Skeletal muscle cell (primary cell): ENCODE measurements at places on chromosomes 4 and X.

- no peak for DNase-seq
Measured at GRCh38 chr4:116668190-116668589, 417.2 kb downstream of the TRAM1L1 start.

- DNase-seq = no peak
Measured at GRCh38 chrX:132482632-132483031, 6.2 kb downstream of the MBNL3 start.

DNA sequence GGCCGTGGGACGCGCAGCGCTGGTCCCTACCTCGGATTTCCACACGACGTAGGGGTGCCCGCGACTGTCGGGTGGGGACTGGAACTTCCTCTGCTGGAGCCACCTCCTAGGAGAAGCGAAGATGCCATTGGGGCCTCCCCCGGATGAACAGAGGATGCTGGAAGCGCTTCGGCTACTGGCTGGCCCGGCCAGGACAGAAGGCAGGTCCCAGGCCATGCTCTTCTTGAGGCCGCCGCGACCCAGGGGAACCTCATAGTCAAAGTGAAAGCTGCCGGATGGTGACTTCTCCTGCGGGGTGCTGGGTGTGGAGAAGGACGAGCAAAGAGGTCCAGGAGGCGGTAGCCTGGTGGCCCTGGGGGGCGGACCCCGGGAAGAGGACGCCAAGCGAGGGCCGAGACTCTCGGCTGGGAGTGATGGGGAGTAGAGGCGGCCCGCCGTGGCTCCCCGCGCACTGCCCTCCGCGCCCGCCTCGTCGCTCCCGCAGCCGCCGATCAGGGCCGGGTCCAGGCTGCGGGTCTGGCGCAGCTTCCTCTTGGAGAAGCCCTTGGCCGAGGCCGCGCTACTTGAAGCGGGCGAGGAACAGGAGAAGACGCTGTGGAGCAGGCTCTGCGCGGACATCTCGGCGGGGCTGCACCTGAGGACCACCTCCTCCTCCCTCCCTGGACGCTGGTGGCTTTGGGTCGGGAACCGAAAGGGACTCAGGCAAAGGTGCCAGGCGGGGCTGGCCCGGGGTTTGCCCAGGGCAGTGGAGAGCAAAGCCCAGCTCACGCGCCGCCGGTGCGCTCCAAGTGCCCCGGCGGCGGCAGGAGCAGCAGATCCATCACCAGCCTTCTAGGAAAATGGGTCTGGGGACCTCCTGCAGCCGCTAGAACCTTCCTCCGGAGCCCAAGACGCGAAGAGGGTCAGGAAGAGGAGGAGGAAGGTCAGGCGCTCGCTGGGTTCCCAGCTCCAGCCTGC, 1.2 kb downstream of the ARHGAP6 start:
- no peak for DNase-seq

- DNase-seq = no peak
Measured at GRCh38 chr4:4729206-4729605, 130.3 kb upstream of the MSX1 start.

DNA sequence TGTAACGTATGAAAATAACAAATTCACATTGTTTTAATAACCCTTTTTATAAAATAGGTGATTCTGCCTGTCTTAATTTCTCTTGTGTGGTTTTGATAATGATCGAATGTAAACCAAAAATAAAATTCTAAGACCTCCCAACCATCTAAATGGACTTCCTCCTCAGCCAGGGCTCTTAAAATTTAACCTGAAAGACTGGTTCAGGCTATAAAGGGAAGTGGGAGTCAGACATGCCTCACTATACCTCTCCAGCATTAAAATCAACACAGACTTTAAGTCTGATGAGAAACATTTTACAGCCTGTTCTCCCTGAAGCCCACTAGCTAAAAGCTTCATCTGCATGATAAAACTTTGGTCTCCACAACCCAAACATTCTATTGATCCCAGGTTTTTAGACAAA, 97.6 kb upstream of the STIM2 start:
- DNase-seq = no peak

- DNase-seq = no peak
Measured at GRCh38 chr4:98614662-98615061, 43.7 kb downstream of the TSPAN5 start.

GRCh38 chrX:69948276-69948797, 101.4 kb downstream of the AWAT2 start:
- no peak for DNase-seq

DNA sequence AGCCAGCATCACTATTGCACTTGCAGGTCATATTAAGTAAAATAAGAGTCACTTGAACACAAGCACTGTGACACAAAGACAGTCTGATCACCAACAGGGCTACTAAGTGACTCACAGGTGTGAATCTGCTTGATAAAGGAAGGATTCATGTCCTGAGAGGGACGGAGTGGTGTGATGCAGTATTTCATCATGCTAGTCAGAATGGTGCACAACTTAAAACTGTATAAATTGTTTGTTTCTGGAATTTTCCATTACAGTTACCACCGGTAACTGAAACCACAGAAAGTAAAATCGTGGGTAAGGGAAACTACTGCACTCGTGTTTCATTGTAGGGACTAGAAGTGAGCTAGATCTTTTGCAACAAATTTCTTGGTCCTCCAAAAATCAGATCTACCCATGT, 109.7 kb downstream of the ELOVL6 start:
- DNase-seq = peak; percentile 42

DNA sequence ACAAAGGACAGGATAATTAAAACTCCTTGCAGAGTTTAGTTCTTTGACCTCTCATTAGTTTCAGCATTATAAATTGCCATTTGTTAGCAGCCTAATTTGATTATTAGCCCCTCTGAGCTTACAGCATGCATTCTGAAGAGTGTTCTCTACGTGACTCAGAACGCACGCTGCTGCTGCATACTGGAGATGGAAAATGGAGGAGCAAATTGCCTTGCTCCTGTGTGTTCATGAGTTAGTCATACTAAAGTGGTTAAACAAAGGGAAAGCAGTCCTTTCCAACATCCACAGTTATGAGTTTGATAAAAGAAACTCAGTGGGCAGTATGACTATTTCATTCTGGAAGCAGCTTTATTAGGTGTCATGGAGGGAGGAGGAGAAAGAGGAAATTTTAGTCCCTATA, 922.5 kb downstream of the RPA4 start:
- DNase-seq = no peak

DNA sequence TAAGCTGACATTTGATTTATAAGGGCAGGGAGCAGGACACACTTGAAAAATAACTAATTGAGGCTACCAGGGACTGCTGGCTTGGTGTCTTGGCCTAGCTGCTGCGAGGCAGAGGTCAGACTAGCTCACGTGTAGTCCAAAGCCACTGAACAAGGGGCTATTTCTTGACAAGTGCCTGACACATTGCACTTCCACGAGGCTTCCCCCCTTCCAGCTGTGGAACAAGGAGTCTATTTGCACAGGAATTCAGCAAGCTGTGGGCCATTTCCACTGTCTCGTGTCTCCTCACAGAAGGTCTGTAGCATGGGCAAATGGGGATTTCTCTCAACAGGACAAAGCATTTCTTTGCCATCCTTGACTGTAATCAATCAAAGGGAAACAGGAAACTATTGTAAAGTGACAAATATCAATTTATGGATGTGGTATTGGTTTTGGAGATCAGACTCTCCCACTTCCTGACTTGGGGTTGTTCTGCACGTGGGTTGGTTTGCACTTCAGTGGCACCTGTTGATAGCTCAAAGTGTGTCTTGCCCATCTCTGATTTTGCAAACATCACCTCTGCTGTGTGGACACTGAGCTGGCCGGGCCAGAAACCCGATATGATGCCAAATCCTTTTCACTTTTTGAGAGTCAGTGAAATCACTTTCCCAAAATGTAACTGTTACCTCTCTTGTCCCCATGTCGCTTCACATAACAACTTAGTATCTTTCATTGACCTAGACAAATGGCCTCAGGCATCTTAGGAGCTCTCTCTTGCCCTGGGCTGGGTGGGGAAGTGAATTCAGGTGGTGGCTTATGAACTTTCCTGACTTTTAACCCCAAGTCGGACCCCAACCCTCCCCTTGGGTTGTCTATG, 107.4 kb upstream of the MAMLD1 start:
- no peak for DNase-seq

GRCh38 chr4:13484749-13485221, 645 bp upstream of the RAB28 start:
- no peak for DNase-seq

- DNase-seq = no peak
Measured at GRCh38 chrX:149453906-149454822, 50.9 kb downstream of the IDS start.

- no peak for DNase-seq
Measured at GRCh38 chr4:7612311-7612897, 177.7 kb upstream of the PSAPL1 start.

DNA sequence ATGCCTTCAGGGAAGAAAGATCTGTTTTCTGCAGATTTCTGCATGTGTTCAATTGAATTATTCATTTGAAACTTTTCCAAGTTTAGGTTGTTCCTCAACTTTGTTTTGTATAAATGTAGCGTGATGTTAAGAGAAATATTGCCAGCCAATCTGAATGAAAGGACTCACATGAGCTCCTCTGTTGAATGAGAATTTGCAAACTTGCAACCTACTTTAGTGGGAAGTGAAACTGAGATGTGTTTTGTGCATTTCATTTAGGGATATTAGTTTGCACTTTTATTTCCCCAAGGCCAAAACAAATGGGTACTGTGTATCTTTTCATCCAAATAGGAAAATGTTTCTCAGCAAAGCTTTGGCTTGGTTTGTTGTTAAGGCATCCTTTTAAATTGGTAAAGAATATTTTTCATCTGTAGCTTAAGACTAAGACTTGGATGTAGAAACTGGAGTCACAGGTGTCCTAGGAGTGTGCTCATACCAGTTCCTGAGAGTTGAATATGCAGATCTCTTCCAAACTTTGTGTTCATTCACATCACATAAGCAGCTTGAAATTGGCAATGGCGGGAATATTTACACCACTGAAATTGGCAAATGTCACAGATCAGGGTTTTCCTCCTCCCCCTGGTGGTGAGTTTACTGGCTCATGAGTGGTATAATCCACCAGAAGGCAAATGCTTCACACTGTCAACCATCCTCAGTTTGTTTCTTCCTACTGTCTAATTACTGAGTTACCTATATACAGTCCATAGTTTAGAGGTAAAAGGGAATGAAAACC, 193.6 kb upstream of the BANK1 start:
- no peak for DNase-seq

GRCh38 chrX:107454302-107454701, 4.8 kb downstream of the FRMPD3 start:
- DNase-seq = no peak

- no peak for DNase-seq
Measured at GRCh38 chr4:74037076-74037955, 1.2 kb downstream of the CXCL3 start.

DNA sequence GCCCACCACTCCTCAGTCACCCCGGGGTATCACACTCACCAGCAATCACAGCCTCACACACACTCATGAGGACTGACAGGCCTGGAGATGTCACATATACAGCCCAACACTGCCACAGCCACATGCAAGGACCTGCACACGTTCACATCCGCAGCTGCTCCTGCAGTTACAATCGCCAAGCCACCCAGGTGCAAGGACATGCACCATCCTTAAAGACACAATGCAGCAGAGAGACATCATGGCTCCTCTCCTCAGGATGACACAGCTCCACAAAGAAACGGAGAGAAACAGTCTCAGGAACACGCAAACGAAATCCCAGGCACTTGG, 1.1 kb downstream of the PCSK1N start:
- no peak for DNase-seq

- no peak for DNase-seq
Measured at GRCh38 chrX:118961866-118962560, 12.4 kb upstream of the LONRF3 start.

- no peak for DNase-seq
Measured at GRCh38 chr4:24369507-24370029, 214.8 kb downstream of the DHX15 start.

DNA sequence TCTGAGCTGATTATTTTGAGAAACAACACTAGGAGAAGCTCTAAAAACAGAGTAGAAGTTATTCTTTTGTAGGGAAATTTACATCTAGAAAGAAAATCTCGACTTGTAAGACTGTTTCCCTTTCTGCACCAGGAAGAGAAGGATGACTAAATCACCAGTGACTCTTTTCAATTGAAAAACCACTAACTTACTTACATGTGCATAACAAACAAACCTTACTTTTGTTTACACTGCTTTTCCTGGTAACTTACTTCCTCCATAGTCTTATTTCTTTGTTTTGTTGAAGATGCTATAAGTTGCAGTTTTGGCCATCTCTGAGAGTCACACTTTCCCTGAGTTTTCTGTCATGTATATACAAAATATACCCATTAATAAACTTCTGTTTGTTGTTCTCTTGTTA, 293.6 kb upstream of the FAT4 start:
- DNase-seq = no peak
